ENCODE measurements at places on chromosomes 6 and 20. TPM values are rescaled to one million over a fixed set of nuclear protein-coding genes. Genes with fewer than 3 reads are reported as not detected.

IRF4 gene
- total RNA-seq: 831 TPM

GRIK2 gene
- total RNA-seq: not detected

ARHGAP40 gene
- not detected for total RNA-seq

RRAGD gene
- 10.9 TPM for total RNA-seq

TSBP1 gene
- not detected for total RNA-seq

KCNQ5 gene
- total RNA-seq: 13.7 TPM

PNPLA1 gene
- total RNA-seq: not detected

DNA sequence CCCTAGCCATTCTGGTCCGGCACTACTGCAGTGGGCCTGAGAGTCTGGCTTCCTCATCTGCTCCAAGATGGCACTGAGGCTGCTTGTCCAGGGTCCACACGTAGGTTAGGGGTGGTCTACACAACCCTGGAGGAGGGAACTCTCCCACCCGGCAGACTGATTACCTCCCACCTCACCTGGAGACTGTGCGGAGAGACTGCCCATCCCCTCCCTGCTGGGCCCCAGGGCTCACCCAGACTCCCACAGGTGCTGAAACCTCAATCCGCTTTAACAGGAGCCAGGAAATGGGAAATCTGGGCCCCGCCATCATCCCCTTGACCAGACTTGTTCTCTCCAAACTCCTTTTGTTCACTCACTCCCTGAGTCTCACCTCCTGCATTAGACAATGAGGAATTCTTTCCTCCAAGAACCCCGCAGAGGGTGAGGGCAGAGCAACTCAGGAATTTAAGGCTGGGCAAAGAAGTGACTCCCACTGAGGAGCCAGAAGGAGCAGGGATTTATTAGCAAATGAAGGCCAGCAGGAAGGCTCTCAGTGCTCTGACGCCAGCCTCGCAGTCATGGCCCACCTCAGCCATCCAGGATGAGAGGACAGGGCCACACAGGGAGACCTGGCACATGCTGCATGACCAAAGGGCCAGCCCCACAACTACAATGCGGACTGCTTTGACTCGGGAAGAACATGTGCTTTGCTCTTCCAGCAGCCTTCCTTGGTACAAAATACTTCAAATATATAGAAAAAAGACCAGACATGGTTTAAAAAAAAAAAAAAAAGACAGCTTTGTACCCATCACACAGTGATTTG, 53.0 kb downstream of the CDK5RAP1 start:
- peaks cover 5% of the 10 kb centered on the region for H3K36me3 ChIP-seq
- no peak for DNase-seq
- H3K4me3 ChIP-seq: no peak overlapping the region
- no peaks in the 10 kb centered on the region for H3K4me1 ChIP-seq
- H3K27ac ChIP-seq: no peak overlapping the region

DNA sequence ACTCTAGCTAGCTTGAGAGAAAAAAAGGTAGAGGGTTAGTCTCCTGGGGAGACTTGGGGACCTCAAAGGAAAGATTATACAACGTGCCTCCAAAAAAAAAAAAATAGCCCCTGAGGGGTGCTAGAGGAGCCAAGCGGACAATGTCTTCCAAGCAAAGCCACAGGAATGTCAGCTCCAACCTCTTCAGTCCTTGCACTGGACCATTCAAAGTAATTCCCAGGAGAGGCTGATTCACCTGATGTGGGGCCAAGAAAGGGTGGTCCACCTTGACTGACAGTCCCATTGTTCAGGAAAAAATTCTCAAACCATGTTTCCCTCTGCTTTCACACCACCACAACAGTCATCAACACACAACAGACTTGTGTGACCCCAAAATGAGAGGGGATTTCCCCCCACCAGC, 30.7 kb downstream of the ASIP start:
- no peak for DNase-seq
- H3K4me1 ChIP-seq: peaks cover 8% of the 10 kb centered on the region
- peaks cover 26% of the 10 kb centered on the region for H3K36me3 ChIP-seq
- no peaks in the 10 kb centered on the region for H3K27me3 ChIP-seq

DNA sequence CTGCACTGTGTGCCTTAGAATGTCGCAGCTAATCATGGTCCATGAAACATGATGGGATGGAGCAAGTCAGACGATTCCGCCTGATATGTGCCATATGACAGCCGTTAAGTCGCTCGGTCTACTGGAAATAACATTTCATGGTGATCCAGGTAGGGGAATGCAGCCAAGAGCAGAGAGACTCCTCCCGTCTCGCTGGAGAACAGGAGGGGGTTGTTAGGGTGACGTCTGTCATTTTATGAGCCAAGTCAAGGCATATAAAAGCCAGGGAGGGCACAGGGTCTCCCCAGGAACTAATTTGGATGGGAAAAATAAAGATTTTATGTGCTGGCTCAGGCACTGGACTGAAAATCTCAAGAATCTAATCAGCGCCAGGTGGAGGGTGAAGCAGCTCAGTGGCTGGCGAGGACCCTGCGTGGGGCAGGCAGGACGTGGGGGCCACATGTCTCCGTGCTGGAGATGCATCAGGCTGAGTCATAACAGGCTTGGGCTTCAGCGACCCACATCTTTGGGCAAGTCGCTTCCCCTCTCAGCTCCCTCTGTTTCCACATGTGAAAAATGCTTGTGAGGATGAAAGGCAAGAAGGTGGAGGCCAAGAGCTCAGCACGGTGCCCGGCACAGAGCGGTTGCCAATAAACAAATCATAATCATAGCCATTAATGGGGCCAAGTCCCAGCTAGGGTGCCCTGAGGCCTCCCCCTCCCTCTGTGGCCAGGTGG, 234.6 kb downstream of the ANKRD60 start:
- DNase-seq: no peak
- H3K27me3 ChIP-seq: peaks cover 13% of the 10 kb centered on the region
- no peaks in the 10 kb centered on the region for H3K4me1 ChIP-seq
- H3K4me3 ChIP-seq: no peak overlapping the region
- H3K27ac ChIP-seq: no peak overlapping the region

DNA sequence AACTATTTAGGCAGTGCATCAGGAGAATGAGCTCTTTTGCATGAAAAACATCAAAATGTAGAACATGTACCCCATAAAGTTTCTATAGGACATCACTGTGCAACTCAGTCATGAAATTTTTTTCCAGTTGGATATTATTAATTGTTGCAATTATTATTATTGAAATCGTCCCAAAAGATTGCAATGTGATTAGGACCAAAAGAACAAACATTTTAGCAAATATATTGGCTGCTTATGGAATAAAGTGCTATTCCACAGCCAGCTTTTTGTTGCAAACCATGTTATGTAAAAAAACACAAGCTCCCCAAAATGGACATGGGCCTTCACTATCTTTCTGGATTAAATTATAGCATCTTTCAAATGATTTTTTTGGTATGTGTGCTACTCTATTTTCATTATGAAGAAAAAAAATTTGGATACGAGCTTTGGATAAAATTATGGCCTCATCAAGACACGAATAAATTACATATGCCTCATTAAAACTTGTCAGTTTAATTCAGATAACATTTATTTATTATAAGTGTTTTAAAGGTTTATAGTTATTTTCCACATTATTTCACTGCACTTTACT, 262.7 kb upstream of the TCF21 start:
- H3K27ac ChIP-seq: no peak overlapping the region
- no peaks in the 10 kb centered on the region for H3K27me3 ChIP-seq
- DNase-seq: no peak
- H3K4me1 ChIP-seq: no peaks in the 10 kb centered on the region
- no peak overlapping the region for H3K4me3 ChIP-seq
- no peaks in the 10 kb centered on the region for H3K36me3 ChIP-seq

DNA sequence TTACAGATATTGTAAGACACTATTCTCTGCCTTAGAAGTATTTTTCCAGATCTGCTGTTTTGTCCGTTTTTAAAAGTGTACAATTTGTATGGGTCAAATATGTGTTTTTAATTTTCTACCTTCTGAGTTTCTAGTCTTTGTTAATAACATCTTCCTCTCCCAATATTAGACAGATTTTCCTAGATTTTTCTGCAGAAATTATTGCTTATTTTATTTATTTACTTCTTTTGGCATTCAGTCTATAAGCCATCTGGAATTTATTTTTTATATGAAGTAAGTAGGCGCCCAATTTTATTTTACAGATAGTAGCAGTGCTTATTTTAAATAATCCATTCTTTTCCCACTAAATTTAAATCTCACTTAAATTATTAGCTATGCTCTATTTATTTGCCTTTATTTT, 103.1 kb upstream of the PLEKHG1 start:
- peaks cover 2% of the 10 kb centered on the region for H3K4me1 ChIP-seq
- peaks cover 7% of the 10 kb centered on the region for H3K27me3 ChIP-seq
- H3K27ac ChIP-seq: no peak overlapping the region
- H3K4me3 ChIP-seq: no peak overlapping the region

DNA sequence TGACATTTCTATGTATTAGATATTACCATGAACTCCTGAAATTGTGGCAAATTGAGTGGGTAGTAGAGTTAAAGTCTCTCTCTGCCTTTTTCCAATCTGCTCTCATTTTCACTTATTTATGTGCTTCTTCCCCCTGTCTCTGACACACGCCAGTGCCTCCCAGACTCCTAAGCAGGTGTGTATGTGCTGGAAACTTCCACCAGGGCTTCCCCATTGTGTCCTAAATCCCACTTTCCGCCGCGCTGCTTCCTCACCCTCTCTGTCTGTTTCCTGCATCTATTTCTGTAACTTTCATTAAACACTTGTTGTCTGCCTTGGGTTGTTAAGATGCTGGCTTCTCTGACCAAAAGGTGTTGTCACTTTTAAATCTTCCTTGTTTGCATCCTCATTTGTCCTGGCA, 97.6 kb upstream of the HDGFL1 start:
- H3K4me3 ChIP-seq: no peak overlapping the region
- no peaks in the 10 kb centered on the region for H3K4me1 ChIP-seq
- H3K27me3 ChIP-seq: no peaks in the 10 kb centered on the region
- H3K27ac ChIP-seq: no peak overlapping the region

DNA sequence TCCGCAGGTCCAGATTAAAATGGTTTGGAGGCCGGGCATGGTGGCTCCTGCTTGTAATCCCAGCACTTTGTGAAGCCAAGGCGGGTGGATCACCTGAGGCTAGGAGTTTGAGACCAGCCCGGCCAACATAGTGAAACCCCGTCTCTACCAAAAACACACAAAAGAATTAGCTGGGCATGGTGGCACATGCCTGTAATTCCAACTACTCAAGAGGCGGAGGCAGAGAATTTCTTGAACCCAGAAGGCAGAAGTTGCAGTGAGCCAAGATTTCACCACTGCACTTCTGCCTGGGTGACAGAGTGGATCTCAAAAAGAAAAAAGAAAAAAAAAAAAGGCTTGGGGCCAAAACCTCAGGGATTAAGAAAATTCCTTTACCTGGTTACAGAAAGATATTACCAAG, 30.5 kb downstream of the C6orf15 start:
- no peak overlapping the region for H3K27ac ChIP-seq
- no peak for DNase-seq

DNA sequence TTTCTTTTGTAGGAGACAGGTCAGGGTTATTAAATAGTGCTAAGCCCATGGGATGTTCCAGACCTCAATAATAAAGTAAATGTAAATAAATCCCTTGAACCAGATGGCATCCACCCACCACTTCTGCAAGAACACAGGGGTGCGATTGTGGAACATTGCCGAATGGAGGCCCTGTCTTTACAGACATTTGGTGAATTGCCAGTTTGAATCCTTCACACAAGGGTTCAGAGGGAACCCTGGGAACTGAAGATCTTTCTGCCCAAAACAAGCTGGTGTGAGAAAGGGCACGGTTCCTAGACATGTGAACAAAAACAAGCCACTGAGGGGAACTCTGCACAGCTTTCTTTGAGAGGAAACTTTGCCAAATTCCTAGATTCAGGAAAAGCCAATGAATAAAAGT, 30.2 kb upstream of the RNF8 start:
- peaks cover 23% of the 10 kb centered on the region for H3K36me3 ChIP-seq
- H3K27ac ChIP-seq: peak overlapping the region; percentile 8
- H3K4me1 ChIP-seq: peaks cover 17% of the 10 kb centered on the region
- H3K27me3 ChIP-seq: no peaks in the 10 kb centered on the region
- H3K4me3 ChIP-seq: no peak overlapping the region

GRCh38 chr6:156886409-156886808, 109.2 kb downstream of the ARID1B start:
- peaks cover 3% of the 10 kb centered on the region for H3K36me3 ChIP-seq
- DNase-seq: no peak
- H3K4me3 ChIP-seq: no peak overlapping the region
- peak overlapping the region; percentile 35 for H3K27ac ChIP-seq

- H3K36me3 ChIP-seq: peaks cover 42% of the 10 kb centered on the region
- peak overlapping the region; percentile 11 for H3K4me3 ChIP-seq
- no peak overlapping the region for H3K27ac ChIP-seq
- H3K27me3 ChIP-seq: peaks cover 36% of the 10 kb centered on the region
- DNase-seq: no peak
These were observed 670 bp upstream of the COL11A2 start for GRCh38 chr6:33192671-33193602.

DNA sequence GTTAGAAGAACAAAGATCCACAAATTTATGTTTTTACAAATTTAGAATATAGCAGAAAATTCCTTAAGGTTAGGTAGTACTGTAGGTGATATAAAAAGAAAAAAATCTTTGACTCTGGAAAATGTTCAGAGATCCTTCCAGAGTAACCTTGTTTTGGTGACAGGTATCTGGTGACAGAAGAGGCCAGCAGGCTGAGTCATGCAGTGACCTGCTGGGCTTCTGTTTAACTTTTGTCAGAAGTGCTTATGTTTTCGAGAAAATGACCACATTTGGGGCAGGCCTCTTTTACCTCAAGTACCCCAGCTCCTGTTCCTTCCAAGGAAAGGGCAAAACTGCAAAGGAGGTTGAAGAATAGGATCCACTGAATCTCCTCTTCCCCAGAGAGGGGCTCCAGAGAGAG, 10.5 kb upstream of the CLDN20 start:
- no peak for DNase-seq
- peaks cover 61% of the 10 kb centered on the region for H3K36me3 ChIP-seq
- H3K4me1 ChIP-seq: peaks cover 2% of the 10 kb centered on the region
- H3K27me3 ChIP-seq: no peaks in the 10 kb centered on the region
- H3K4me3 ChIP-seq: no peak overlapping the region

- peaks cover 40% of the 10 kb centered on the region for H3K36me3 ChIP-seq
- H3K4me1 ChIP-seq: no peaks in the 10 kb centered on the region
These were observed 36.5 kb downstream of the RARS2 start for GRCh38 chr6:87553159-87553765.

DNA sequence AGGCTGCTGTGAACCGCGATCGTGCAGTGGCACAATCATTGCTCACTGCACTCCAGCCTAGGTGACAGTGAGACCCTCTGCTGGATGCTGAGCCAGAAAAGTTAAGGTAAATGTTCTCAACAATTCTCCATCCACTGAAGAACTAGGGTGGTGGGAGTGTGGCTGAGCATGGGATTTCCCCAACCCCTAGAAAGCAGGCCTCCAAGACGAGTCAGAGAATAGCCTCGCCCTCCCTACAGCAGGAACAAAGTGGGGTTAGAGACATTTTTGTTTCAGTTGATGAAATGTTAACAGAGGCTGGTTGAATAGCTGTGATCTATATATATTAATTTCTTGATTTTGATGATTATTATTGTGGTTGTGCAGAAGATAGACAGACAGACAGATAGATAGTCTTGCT, 6.1 kb upstream of the ALDH8A1 start:
- peak; percentile 54 for DNase-seq
- no peak overlapping the region for H3K27ac ChIP-seq
- peaks cover 15% of the 10 kb centered on the region for H3K4me1 ChIP-seq
- peaks cover 23% of the 10 kb centered on the region for H3K36me3 ChIP-seq
- no peaks in the 10 kb centered on the region for H3K27me3 ChIP-seq
- H3K4me3 ChIP-seq: no peak overlapping the region

- no peaks in the 10 kb centered on the region for H3K36me3 ChIP-seq
- H3K4me1 ChIP-seq: peaks cover 5% of the 10 kb centered on the region
- no peak overlapping the region for H3K27ac ChIP-seq
- H3K27me3 ChIP-seq: peaks cover 6% of the 10 kb centered on the region
- H3K4me3 ChIP-seq: no peak overlapping the region
These were observed 7.5 kb downstream of the BCAS1 start for GRCh38 chr20:54062812-54063280.

- no peak overlapping the region for H3K4me3 ChIP-seq
- no peak for DNase-seq
- no peaks in the 10 kb centered on the region for H3K36me3 ChIP-seq
These were observed 39.1 kb upstream of the BLCAP start for GRCh38 chr20:37566590-37567330.
